ENCODE measurements at places on chromosomes 3 and 15.
A peak's percentile ranks its signal among the peaks of the same experiment; 100 is the strongest.

- no peak for DNase-seq
Observed at GRCh38 chr3:180382638-180383180, 219.3 kb upstream of the TTC14 start.

DNA sequence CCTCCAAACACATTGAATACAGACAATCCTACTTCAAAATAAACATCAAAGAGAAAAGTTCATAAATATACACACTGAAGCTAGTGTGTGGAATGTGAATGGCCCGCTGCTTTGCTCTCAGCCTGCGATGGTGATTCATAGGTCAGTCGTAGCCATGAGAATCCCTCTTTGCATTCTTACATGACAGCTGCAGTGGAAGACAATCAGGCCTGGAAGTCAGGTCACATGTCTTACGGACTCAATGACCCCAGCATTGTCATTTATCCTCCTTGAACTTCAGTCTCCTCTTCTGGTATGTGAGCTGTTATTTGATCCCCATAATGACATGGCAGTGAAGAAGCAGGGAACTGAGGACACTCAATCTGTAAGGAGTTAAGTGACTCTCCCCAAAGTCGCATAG lies 217.8 kb upstream of the EOMES start:
- DNase-seq: no peak

DNA sequence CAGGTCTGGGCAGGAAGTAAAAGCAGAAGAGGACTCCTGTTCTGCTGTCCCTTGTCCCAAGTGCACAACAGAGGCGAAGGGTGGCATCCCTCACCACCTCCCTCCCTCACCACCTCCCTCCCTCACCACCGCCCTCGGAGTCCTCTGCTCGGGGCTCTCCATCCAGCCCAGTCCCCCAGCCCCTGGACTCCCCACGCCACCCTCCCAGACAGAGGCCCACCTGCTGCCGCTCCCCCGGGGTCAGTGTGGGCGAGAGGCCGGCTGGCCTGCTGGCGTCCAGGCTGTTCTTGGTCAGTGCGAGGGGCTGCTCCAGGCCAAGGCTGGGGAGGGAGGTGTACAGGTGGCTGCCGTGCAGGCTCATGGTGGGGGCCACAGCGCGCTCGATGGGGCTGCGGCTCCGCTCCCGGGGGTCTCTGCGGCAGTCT lies 79.1 kb downstream of the VGLL4 start:
- DNase-seq: no peak

DNA sequence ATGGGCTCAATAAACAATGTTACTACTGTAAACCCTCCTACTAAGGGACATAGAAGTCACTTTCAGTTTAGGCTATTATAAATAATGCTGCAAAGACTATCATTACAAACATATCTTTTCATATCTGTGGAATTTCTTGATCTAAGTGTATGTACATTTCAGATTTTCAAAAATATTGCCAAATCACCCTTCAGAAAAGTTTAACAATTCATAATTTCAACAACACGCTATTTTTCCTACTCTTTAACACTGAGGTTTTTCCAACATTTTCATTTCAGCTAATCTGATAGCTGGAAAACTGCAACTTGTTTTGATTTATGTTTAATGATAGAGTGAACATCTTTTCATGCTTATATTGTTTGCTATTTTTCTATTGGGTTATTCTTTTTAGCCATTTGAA lies 69.0 kb downstream of the ALDH1A2 start:
- DNase-seq: no peak

GRCh38 chr15:65532738-65533051 lies 2.4 kb downstream of the HACD3 start:
- no peak for DNase-seq

DNA sequence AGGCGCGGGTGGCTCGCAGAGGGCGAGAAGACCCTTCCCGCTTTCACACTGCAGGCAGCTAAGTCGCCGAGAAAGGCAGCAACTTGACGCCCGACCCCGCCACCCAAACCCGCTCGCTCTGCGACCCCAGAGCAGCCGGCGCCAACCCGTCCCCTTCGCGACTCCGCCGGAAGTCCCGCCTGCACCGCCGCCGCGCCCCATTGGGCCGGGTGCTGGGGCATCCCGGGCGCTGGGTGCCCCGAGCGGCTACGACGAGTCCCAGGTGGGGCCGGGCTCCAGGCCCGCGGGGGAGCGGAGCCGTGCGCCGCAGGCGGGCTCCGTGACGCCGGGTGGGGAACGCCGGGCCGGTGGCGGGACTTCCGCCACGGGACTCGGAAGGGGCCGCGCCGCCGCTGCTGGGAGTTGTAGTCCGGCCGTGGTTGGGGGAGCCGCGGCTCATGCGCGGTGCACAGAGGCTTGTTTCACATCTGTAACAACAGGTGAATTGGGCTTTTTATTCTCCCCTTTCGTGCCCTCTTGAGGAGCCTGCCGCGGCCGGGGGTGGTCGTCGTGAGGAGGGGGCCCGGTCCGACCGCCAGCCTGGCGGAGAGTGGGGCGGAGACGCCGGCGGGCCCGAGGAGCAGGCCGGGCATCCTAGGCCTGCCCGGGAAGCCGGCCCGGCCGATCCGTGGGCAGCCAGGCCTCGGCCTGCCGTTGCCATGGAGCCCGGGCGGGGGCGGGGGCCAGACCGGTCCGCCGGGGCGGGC lies at the start of gene DHX30:
Gene DHX30 (plus strand): TSS at position 405 of the 746 bp plus-strand sequence. CDS start 7,546 bp downstream, outside the sequence.
- peak; percentile 72 for DNase-seq

GRCh38 chr3:129195731-129196256 lies 12.1 kb upstream of the CNBP start:
- no peak for DNase-seq

DNA sequence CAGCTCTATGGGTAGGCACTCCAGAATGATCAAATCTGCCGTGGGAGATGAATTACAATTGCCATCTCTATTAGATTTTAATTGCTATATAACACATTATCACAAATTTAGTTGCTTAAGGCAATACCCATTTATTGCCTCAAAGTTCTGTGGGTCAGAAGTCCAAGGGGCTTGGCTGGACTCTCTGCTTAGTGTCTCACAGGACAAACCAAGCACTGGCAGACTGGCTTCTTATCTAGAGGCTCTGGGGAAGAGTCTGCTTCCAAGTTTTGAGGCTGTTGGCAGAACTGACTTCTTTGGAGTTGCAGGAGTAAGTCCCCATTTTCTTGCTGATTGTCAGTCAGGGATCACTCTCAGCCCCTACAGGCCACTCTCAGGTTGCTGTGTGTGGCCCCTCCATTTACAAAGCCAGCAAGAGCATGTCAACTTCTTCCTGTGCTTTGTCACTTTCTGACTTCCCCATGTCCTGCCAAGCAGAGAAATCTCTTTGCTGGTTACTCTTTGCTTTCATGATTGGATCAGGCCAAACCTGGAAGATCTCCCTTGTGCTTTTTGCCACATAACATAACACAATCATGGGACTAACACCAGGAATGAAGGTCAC lies 93.5 kb upstream of the PRICKLE2 start:
- DNase-seq: no peak

DNA sequence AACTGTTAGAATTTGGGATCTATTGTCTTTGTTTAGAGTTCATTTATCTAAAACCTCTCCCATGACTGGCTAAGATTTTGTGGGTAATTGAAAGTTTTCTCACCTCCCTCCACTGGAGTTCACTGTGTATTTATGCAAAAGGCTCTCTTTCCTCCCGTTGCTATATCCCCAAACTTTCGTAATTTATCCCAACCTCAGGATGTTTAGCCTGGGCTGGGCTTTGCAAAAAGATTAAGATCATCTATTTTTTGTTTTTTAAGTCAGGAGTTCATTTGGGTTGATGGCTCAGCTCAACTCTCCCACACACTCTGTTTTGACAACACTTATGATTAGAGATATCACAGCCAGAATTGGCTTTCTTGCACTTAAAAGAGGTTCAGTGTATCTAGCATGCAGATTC lies 27.0 kb downstream of the SUCNR1 start:
- DNase-seq: no peak

GRCh38 chr15:49083401-49084284 lies 37.4 kb upstream of the SECISBP2L start:
- no peak for DNase-seq

- DNase-seq: no peak
Observed at GRCh38 chr15:82081914-82082762, 36.3 kb upstream of the MEX3B start.

DNA sequence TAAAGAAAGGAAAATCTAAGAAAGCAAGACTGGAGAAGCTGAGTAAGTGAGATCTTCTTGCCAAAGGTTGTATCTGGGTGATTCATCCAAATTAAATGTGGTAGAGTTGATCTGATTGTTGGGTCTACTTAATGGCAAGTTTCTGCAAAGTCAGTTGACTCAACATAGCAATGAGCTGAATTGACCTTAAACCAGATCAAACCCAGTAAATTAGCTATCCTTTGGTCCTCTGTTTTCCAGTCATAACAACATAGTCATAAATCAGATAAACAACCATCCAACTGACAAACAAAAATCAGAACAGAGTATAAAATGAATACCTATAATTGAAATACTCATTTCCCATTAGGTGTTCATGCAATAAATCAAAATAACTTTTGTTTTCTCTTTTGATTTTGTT lies 142.6 kb upstream of the CFAP20DC start:
- no peak for DNase-seq

GRCh38 chr3:50365080-50365841 lies 5.9 kb upstream of the TMEM115 start:
- peak; percentile 89 for DNase-seq

DNA sequence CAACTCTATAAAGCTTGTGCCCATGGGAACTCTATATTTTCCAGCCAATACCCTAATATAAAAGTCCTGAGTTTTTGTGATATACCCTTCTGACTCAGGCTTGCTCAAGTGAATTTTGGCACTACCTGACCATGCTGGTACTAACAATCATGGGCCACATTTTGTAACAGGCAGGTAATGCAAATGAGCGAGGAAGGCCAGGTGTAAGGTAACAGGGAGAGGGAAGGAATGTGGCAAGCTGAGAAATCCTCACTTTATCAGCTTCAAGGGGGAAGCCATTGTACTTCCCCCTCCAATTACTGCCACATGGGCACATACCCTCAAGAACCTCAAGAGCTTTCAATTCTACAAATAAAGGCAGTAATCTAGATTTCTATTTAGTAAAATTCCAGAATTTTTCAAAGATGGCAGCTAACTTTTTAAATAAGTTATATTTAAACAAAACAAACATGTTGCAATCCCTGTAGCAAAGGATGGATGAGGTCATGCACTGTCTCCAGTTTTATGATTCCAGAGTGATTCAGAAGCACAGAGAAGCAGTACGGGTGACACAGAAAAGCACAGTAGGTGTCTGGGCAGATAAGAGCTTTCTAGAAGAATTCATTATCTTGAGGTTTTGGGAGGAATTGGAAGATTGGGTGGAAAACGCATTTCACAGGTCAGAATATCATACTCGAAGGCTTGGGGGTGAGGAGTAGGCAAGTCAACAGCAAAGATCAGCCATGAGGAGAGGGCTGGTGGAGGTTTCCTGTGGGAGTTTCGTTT lies 87.6 kb downstream of the FOXP1 start:
- DNase-seq: no peak

DNA sequence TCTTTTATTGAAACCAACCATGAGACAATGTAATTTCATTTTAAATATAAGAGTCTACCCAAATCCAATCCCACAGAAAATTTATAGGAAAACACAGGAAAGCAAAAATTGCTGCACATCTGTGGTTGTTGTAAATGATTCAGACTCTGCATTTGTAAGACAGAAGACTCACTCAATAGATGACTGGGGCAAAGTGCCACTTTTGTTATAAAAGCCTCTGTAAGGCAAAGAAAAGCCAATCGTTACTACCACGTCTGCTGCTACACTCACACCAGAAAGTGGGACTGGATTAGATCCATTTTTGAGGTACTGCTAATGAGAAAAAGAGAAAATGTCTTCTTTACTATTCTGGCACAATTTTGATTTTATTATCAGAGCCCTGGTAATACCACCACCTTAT lies 74.9 kb downstream of the SEMA6D start:
- DNase-seq: no peak

GRCh38 chr3:42195879-42196330 lies 70.1 kb downstream of the CCK start:
- no peak for DNase-seq

- no peak for DNase-seq
Observed at GRCh38 chr3:111831840-111832239, 27.2 kb upstream of the PHLDB2 start.

DNA sequence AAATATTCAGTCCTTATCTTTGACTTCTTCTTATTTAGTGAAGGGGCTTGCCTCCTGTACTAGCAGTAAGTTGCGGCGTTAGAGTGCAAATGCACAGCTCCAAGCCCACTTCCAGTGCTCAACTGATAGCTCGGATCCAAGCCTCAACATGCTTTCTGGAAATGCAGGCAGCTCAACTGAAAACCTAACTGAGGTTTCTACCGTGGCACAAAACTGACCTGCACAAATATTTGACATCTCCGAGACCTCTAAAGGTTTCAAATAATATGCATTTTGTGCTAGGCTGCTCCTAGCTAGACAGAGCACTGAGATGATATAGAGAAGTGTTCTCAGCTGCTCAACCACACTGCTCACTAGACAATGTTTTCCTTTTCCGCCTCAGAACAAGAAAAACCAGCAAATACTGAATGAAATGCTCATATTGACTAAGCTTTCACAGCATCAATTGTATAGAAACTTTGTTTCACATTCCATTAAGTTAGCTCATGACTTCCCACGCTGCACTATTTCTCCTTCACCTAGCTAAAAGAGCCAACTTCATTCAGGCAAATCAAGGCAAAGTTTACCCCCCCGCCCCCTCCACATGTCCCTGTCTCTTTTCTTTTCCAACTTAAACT lies 822 bp downstream of the ZNF385D start:
- no peak for DNase-seq

GRCh38 chr3:188320757-188321156 lies 166.8 kb downstream of the LPP start:
- no peak for DNase-seq

DNA sequence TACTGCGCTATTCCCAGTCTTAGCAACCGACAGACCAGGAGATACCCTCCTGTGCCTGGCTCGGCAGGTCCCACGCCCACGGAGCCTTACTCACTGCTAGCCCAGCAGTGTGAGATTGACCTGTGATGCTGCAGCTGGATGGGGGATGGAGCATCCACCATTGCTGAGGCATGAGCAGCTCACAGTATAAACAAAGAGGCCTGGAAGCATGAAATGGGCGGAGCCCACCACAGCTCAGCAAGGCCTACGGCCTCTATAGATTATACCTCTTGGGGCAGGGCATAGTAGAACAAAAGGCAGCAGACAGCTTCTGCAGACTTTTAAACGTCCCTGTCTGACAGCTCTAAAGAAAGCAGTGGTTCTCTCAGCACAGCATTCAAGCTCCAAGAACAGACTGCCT lies 160.3 kb downstream of the ANXA2 start:
- DNase-seq: no peak

DNA sequence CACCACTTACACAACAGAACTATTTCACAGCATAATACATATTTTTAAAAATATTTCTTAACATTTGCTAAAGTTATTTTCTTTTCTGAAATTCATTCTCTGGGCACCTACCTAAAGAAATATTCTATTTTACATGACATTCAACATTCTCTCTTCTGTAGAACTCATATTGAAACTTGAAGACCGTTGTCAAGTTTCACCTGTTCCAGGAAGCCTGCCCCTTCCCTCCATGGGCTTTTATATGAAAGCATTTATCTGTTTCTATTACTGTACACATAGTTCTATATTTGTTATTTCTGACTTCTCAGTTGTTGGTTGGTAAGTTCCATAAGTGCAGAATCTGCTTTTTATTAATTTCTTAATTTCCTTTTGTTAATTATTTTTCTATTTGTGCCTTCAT lies 204.3 kb upstream of the ALCAM start:
- DNase-seq: no peak

- DNase-seq: no peak
Observed at GRCh38 chr15:31486906-31487695, 160.5 kb downstream of the KLF13 start.

- DNase-seq: no peak
Observed at GRCh38 chr3:104447681-104448080, 919.0 kb upstream of the ALCAM start.

- no peak for DNase-seq
Observed at GRCh38 chr3:58484722-58485069, 7.2 kb upstream of the KCTD6 start.

All from stimulated activated CD8-positive, alpha-beta memory T cell treated with anti-CD3 and anti-CD28 coated beads, Interleukin-15, amount 100 ng/mL, for 4 hours (primary cell).